Fibroblast of lung (primary cell): ENCODE measurements at places on chromosomes 4 and X.

GRCh38 chrX:136170139-136170800 is 22.9 kb downstream of the FHL1 start:
- H3K27ac ChIP-seq = peak overlapping the region; percentile 87
- H3K36me3 ChIP-seq = no peaks in the 10 kb centered on the region
- H3K4me1 ChIP-seq = peaks cover 31% of the 10 kb centered on the region
- peak overlapping the region; percentile 34 for H3K4me3 ChIP-seq

GRCh38 chrX:110989447-110989846 is 106.5 kb upstream of the PAK3 start:
- no peaks in the 10 kb centered on the region for H3K4me1 ChIP-seq
- DNase-seq = no peak
- no peaks in the 10 kb centered on the region for H3K36me3 ChIP-seq
- H3K4me3 ChIP-seq = no peak overlapping the region
- H3K27ac ChIP-seq = no peak overlapping the region
- no peaks in the 10 kb centered on the region for H3K27me3 ChIP-seq

DNA sequence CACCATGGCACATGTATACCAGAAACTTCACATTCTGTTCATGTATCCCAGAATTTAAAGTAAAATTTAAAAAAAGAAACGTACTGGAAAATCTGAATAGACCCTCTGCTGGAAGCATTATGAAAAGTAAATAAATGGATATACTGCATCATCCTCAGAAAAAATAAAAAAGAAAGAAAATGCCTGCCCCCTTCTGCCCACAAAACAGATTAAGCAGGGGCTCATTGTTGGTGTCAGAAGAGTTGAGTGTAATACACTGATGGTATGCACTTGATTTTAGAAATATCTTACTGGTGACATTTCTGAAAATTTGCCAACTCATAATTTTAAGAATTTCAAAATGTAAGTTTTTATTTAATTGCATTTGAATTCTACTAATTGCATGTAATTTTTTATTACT is 77.8 kb downstream of the LRP2BP start:
- DNase-seq = no peak
- no peak overlapping the region for H3K4me3 ChIP-seq
- no peaks in the 10 kb centered on the region for H3K27me3 ChIP-seq
- no peaks in the 10 kb centered on the region for H3K36me3 ChIP-seq

DNA sequence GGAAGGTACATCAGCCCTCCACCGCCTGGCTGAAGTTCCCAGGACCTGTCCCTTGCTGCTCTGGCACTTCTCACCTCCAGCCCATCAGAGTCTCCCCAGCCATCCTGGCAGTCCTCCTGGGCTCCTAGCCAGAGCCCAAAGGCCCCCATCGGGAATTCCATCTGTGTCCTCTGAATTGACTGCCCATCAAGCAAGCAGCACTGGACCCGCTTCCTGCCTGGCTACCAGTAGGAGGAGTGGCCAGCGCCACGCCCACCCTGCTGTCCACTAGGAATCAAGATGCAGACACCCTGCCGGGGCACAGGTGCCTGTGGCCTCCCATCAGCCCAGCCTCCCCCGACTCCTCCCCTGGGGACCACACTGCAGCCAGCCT is 47.2 kb downstream of the C4orf50 start:
- no peak overlapping the region for H3K27ac ChIP-seq
- H3K4me1 ChIP-seq = no peaks in the 10 kb centered on the region
- no peaks in the 10 kb centered on the region for H3K36me3 ChIP-seq
- H3K4me3 ChIP-seq = no peak overlapping the region
- DNase-seq = no peak

GRCh38 chrX:129955682-129956081 is 26.8 kb upstream of the BCORL1 start:
- H3K4me3 ChIP-seq = no peak overlapping the region
- peaks cover 5% of the 10 kb centered on the region for H3K4me1 ChIP-seq
- no peaks in the 10 kb centered on the region for H3K27me3 ChIP-seq
- DNase-seq = no peak
- H3K36me3 ChIP-seq = no peaks in the 10 kb centered on the region

DNA sequence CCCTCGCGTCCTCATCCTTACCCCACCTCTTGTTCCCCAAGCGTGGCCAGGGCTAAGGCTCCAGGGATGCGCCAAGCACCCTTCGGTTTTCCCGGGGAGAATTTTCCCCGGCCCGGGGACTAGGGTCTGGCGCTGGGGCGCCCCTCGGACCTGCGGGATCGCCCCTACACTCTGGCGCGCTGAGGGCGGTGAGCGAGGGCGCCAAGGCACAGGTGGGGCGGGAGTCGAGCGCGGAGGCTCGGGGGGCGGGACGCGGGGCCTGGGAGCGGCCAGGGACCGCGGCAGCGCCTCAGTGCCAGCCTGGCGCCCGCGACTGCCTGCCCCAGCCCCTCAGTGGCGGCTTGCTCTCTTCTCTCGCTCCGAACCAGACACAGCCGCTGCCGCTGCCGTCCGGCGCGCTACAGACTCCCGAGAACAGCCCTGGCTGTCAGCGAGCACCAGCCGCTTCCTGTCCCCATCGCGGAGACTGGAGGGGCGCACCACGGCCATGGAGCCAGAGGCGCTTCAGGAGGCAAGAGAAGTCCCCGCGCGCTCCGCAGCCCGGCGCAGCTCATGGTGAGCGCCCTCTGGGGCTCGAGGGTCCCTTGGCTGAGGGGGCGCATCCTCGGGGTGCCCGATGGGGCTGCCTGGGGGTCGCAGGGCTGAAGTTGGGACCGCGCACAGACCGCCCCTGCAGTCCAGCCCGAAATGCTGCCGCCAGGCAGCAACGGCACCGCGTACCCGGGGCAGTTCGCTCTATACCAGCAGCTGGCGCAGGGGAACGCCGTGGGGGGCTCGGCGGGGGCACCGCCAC is at the start of gene DRD5:
Gene DRD5, plus strand, starts transcription at position 292 of the 793 bp plus-strand sequence. Its CDS starts 396 bp downstream, at position 688.
- H3K27me3 ChIP-seq = no peaks in the 10 kb centered on the region
- no peak within 1 kb of the TSS for H3K27ac ChIP-seq
- DNase-seq = no peak
- no peaks in the 10 kb centered on the region for H3K36me3 ChIP-seq
- no peaks in the 10 kb centered on the region for H3K4me1 ChIP-seq
- H3K4me3 ChIP-seq = no peak within 1 kb of the TSS

DNA sequence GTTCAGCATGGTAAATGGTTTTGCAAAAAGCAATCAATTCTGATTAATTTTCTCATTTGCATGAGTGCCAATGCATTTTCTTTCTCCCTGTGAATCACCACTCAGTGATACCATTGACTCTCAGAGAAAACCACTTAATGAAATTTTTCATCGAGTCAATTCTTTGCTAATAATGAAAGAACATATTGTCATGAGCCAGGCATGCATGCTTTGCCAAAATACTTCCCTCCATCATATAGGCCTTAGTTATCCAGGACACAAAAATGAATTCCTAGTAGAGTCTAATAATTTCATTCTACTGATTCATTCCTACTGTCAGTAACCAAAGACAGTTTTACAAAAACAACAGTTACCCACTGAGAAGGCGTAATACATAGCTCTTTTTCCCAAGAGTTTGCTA is 680.0 kb downstream of the TRIML1 start:
- H3K36me3 ChIP-seq = no peaks in the 10 kb centered on the region
- DNase-seq = no peak
- H3K4me3 ChIP-seq = no peak overlapping the region

GRCh38 chr4:186485561-186486062 is 69.8 kb downstream of the MTNR1A start:
- no peaks in the 10 kb centered on the region for H3K27me3 ChIP-seq
- H3K4me1 ChIP-seq = peaks cover 3% of the 10 kb centered on the region
- no peaks in the 10 kb centered on the region for H3K36me3 ChIP-seq
- peak; percentile 15 for DNase-seq
- H3K4me3 ChIP-seq = peak overlapping the region; percentile 55

DNA sequence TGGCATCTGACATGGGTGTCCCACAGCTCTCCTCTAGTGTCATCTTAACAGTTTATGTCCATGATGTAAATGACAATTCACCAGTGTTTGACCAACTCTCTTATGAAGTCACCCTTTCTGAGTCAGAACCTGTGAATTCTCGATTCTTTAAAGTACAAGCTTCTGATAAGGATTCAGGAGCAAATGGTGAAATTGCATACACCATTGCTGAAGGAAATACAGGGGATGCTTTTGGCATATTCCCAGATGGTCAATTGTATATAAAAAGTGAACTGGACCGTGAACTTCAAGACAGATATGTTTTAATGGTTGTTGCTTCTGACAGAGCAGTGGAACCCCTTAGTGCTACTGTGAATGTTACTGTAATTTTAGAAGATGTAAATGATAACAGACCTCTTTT is 4.6 kb downstream of the FAT4 start:
- peaks cover 2% of the 10 kb centered on the region for H3K36me3 ChIP-seq
- H3K4me3 ChIP-seq = no peak overlapping the region
- H3K27me3 ChIP-seq = no peaks in the 10 kb centered on the region
- peak; percentile 58 for DNase-seq
- peaks cover 2% of the 10 kb centered on the region for H3K4me1 ChIP-seq

GRCh38 chr4:156252358-156252921 is 298.8 kb upstream of the CTSO start:
- DNase-seq = no peak
- no peaks in the 10 kb centered on the region for H3K36me3 ChIP-seq
- H3K4me1 ChIP-seq = no peaks in the 10 kb centered on the region

- H3K4me1 ChIP-seq = no peaks in the 10 kb centered on the region
- no peaks in the 10 kb centered on the region for H3K27me3 ChIP-seq
- peak; percentile 60 for DNase-seq
- no peak overlapping the region for H3K4me3 ChIP-seq
Measured at GRCh38 chrX:19902110-19902509, 14.7 kb upstream of the SH3KBP1 start.

GRCh38 chr4:62550121-62550520 is 1350.0 kb downstream of the ADGRL3 start:
- no peak overlapping the region for H3K4me3 ChIP-seq
- H3K27ac ChIP-seq = no peak overlapping the region
- no peaks in the 10 kb centered on the region for H3K4me1 ChIP-seq
- no peaks in the 10 kb centered on the region for H3K27me3 ChIP-seq
- no peak for DNase-seq

DNA sequence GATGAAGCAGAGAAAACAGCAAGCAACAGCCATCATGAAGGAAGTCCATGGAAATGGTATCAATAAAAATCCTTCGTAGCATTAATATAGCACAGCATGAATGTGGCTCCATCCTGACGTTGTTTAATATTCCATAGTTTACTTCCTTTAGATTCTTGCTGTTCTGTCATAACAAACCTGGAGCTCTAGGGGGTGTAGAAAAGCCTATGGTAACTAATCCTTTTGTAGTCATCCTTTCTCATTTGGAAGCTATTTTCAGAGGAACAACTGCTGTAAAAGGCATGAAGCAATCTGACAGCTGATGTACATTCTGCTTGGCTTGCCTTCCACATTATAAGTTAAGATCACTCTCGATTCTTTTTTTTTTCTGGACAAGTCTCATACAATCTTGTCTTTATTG is 914 bp downstream of the MYOZ2 start:
- H3K27me3 ChIP-seq = no peaks in the 10 kb centered on the region
- H3K36me3 ChIP-seq = no peaks in the 10 kb centered on the region
- no peak overlapping the region for H3K27ac ChIP-seq
- no peak for DNase-seq

DNA sequence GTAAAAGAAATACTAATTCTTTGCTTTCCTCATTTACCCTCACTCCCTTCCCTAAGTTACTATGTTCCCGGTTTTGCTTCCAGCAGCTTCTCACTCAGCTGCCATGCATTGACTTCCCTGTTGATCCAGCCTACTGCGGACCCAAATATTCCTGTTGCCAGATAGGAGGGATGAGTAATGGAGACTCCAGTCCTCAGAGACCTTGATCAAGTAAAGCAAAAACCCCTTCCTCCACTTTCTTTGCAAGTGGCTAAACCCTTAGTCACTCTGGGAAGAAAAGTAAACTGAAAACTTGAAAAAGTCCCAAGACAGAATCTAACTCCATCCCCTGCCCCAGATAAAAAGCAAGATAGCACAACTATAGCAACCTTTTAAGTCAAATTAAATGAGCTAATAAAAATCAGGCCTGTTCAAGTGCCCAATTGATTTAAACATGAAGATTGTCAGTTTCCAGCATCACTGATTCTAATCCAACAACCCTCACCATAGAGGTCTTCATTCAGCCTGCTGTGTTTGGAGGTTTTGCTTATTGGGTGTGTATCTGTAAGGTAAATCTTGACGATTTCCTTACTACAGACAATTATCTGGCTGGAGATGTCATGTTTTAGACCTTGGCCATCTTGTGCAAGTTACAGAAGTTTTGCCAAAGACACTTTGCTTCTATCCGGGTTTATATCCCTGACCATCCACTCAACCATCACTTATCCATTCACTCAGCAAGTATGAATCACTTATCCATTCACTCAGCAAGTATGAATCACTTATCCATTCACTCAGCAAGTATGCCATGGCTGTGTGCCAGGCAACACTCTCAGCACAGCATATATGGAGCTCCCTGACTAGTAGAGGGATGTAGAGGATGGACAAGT is 17.6 kb downstream of the FGFBP1 start:
- no peaks in the 10 kb centered on the region for H3K36me3 ChIP-seq
- H3K4me3 ChIP-seq = no peak overlapping the region
- H3K27ac ChIP-seq = peak overlapping the region; percentile 70
- H3K27me3 ChIP-seq = no peaks in the 10 kb centered on the region
- peak; percentile 99 for DNase-seq

- peak; percentile 99 for DNase-seq
- no peaks in the 10 kb centered on the region for H3K27me3 ChIP-seq
- no peak overlapping the region for H3K27ac ChIP-seq
- no peak overlapping the region for H3K4me3 ChIP-seq
Measured at GRCh38 chr4:95129821-95130311, 372.1 kb downstream of the BMPR1B start.

DNA sequence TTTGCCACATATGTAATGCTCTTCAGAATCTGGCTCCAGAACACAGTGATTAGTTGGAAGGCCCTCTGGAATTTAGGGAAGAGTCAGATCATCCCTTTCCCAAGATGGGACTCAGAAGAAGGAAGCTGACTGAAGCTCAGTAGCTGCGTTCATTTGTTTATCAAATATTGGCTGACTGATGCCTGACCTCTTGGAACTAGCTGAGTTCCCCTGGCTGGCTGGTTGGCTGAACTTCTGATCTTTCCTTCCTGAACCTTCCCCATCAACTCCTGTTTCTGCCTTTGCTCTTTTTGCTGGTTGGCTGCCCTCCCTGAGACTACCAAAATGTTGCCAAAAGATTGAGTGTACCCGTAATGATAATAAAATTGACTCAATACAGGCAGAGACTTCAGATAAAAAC is 866.5 kb upstream of the INTU start:
- H3K4me3 ChIP-seq = no peak overlapping the region
- H3K36me3 ChIP-seq = no peaks in the 10 kb centered on the region
- DNase-seq = no peak
- no peak overlapping the region for H3K27ac ChIP-seq

GRCh38 chr4:88732714-88733368 is 35.2 kb upstream of the NAP1L5 start:
- no peaks in the 10 kb centered on the region for H3K27me3 ChIP-seq
- H3K27ac ChIP-seq = no peak overlapping the region
- no peak overlapping the region for H3K4me3 ChIP-seq

- no peak for DNase-seq
- H3K4me1 ChIP-seq = peaks cover 8% of the 10 kb centered on the region
- no peak overlapping the region for H3K4me3 ChIP-seq
- H3K27ac ChIP-seq = no peak overlapping the region
Measured at GRCh38 chr4:47483745-47484144, 1.3 kb upstream of the ATP10D start.
